Immature natural killer cell (primary cell): ENCODE measurements at places on chromosomes 7 and 10. TPM values are rescaled to one million over a fixed set of nuclear protein-coding genes. Genes with fewer than 3 reads are reported as not detected.

Gene IKZF1
- 307 TPM for polyA plus RNA-seq

GRCh38 chr10:98696516-98696915 lies 249.8 kb upstream of the HPS1 start:
- DNase-seq = no peak
- no peaks in the 10 kb centered on the region for H3K36me3 ChIP-seq
- H3K4me1 ChIP-seq = no peaks in the 10 kb centered on the region
- no peak overlapping the region for H3K27ac ChIP-seq
- H3K4me3 ChIP-seq = no peak overlapping the region
- H3K27me3 ChIP-seq = peaks cover 1% of the 10 kb centered on the region

Gene GNAT3
- polyA plus RNA-seq = not detected

DNA sequence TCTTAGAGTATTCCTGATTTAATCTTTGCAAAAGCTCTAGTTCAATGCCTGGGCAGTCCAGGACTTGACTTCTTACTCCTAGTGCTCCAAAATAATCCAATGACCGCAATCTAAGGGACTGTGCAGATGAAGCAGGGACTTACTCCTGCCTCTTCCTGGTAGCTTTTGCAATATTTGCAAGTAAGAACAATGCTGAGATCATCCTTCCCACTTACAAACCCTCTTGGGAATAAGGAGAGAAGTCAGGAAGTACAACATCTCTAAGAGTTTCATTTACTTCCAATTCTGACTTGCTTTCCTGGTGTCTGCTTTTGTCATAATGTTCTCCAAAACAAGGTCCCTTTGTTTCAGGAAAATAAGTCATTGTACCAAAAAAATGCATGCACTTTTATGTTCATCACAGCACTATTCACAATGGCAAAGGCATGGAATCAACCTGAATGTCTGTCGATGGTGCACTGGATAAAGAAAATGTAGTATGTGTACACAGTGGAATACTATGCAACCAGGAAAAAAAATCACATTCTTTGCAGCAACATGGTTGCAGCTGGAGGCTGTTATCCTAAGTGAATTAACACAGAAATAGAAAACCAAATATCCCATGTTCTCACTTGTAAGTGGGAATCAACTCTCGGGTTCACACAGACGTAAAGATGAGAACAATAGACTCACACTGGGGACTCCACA lies 7.1 kb upstream of the KCNMA1 start:
- no peaks in the 10 kb centered on the region for H3K36me3 ChIP-seq
- peaks cover 15% of the 10 kb centered on the region for H3K27me3 ChIP-seq
- no peak overlapping the region for H3K27ac ChIP-seq
- H3K4me3 ChIP-seq = no peak overlapping the region
- H3K4me1 ChIP-seq = peaks cover 4% of the 10 kb centered on the region

- H3K4me3 ChIP-seq = no peak overlapping the region
- peaks cover 4% of the 10 kb centered on the region for H3K27me3 ChIP-seq
- H3K27ac ChIP-seq = no peak overlapping the region
- no peak for DNase-seq
- no peaks in the 10 kb centered on the region for H3K4me1 ChIP-seq
Measured at GRCh38 chr10:88311264-88311663, 271.9 kb downstream of the RNLS start.

- no peak overlapping the region for H3K4me3 ChIP-seq
- no peaks in the 10 kb centered on the region for H3K4me1 ChIP-seq
- DNase-seq = no peak
- no peaks in the 10 kb centered on the region for H3K27me3 ChIP-seq
- no peaks in the 10 kb centered on the region for H3K36me3 ChIP-seq
- no peak overlapping the region for H3K27ac ChIP-seq
Measured at GRCh38 chr7:121094829-121095228, 106.3 kb downstream of the CPED1 start.

- H3K27me3 ChIP-seq = peaks cover 1% of the 10 kb centered on the region
- no peaks in the 10 kb centered on the region for H3K4me1 ChIP-seq
- no peak overlapping the region for H3K27ac ChIP-seq
- no peak overlapping the region for H3K4me3 ChIP-seq
- no peak for DNase-seq
Measured at GRCh38 chr10:132459301-132460003, 62.5 kb downstream of the PWWP2B start.
